Stimulated activated naive CD8-positive, alpha-beta T cell treated with anti-CD3 and anti-CD28 coated beads, Interleukin-15, Interleukin-2, amounts not matched to agents 100 U/mL and 50 U/mL, for 24 hours (primary cell): ENCODE measurements at places on chromosomes 11 and 22.

DNA sequence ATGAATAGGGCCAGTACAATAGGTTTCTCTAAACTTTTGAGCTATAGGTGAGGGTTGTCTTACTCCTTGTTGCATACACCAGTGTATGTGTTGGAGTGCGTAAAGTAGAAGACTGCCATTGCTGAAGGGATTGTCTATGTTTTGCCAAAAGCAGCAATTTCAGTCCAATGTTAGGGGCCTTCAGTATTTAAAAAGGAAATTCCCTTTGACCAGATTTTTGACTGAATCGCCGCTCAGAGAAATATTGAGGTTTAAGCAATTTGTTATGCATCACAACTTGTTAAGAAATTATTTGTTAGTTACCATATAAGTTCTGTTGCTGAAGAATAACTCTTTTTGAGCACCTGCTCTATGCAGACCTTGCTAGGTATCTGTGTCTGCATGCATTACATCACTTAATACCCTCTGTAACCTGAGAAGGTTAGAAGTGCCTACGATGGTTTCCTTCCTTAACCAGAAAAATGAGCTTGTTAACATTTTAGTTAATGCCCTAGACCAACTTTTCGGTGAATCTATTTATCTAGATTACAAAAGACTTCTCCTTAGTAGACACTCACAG lies 33.9 kb downstream of the MMP20 start:
- DNase-seq: no peak

DNA sequence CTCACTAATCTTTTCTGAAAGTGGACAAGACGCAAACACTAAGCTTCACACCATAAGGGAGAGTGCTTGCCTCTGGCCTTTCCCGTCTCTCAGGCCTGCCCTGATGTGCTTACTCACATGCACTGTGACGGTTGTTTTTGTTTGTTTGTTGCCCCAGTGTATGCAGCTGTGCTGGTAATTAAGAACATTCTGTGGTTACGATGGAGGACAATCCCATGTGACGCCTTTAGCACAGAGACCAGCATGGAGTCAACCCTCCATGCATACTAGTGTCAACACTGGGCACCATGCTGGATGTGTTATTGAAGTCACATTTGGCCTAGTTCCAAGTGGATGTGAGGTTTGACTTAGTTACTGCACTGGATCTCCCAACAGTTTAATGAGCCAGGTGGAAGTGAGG lies 27.8 kb upstream of the CDON start:
- no peak for DNase-seq

DNA sequence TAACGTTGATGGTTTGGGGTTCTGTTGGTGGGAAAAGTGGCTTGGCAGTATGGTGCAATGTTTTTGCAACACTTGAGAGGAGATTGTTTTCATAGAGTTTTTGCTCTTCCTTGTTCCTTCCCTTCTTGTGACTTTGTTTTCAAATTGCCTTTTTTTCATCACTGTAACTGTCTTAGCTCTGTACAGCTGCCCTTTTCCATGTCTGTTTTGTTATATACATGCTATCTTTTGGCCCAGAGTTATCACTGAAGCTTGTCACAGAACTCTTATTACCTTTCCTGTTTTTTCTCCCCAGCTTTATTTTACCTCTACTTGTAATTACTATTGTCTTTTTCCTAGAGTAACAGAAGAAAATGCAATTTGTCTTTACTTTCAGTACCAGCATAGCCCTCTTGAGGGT lies 154.1 kb downstream of the DDX10 start:
- DNase-seq: no peak

DNA sequence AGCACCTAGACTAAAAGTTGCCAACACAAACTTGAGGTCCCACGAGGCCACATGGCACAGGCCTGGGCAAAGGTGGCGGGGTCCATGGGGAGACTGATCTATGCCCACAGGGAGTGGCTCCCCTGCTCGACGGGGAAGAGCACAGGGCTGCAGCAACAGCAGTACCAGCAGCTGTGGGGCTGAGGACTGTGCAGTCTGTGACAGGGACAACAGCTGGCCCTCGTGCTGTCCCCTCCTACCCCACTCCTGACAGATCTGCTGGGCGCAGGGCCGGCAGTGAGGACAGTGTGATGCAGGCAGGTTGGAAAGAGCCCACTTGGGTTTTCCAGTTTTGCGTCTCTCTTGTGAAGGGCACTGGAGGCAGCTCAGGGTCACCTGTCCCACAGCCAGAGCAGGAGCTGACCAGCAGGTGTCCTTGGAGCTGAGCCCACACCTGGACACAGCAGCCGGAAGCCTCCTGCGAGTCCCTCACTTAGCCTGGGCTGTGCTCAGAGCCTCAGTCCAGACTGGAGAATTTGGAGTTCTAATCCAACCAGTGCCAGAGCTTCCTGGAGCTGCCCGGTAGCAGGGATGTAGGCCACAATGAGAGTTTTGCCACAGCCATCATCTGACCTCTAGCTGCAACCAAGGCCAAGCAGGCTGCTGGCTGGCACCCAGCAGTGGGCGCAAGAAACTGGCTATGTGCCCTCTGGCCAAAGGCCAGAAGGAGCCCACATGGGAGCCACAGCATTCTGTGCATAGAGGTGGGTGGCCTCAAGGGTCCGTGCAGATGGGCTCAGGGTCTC lies 3.6 kb upstream of the GAS2L1 start:
- DNase-seq: no peak

- no peak for DNase-seq
These were observed 38.5 kb downstream of the CWC15 start for GRCh38 chr11:94934846-94935245.

DNA sequence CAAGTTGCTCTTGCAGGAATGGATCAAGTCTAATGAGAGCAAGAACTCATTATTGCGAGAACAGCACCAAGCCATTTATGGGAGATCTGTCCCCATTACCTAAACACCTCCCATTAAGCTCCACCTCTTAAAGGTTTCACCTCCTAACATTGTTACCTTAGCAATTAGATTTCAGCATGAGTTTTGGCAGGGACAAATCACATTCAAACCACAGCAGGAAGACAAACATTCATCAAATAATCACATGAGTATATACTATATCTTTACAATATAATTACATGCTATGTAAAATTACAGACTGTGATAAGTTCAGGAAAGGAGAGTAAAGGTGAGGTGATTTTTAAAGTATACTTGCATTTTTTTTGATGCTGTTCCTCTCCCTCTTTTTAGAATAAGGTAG lies 6.6 kb upstream of the TEAD1 start:
- DNase-seq: no peak

- DNase-seq: no peak
These were observed 1342.8 kb downstream of the TBC1D22A start for GRCh38 chr22:48105259-48105658.

GRCh38 chr11:13942971-13943381 lies 19.5 kb upstream of the SPON1 start:
- no peak for DNase-seq

- DNase-seq: no peak
These were observed 45.9 kb downstream of the SLC1A2 start for GRCh38 chr11:35373284-35373933.

- no peak for DNase-seq
These were observed 62.2 kb downstream of the SGSM3 start for GRCh38 chr22:40432625-40433024.

DNA sequence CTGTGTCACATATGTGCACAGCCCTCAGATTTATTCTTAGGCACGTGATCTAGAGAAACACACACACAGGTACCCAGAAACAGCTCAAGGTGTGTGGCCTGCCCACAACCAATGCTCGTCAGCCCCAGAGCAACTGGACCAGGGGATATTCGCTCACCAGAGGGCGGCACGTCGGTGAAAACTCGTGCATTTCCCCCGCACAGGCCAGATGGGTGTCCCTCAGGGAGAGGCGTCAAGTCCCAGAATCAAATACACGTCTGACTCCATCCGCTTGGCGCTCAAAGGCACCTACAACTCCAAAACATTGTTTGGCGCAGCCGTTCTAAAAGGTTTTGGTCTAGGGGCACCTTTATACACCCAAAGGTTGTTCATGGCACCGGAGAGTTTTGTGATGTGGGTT lies 429.0 kb downstream of the BRD1 start:
- DNase-seq: no peak

DNA sequence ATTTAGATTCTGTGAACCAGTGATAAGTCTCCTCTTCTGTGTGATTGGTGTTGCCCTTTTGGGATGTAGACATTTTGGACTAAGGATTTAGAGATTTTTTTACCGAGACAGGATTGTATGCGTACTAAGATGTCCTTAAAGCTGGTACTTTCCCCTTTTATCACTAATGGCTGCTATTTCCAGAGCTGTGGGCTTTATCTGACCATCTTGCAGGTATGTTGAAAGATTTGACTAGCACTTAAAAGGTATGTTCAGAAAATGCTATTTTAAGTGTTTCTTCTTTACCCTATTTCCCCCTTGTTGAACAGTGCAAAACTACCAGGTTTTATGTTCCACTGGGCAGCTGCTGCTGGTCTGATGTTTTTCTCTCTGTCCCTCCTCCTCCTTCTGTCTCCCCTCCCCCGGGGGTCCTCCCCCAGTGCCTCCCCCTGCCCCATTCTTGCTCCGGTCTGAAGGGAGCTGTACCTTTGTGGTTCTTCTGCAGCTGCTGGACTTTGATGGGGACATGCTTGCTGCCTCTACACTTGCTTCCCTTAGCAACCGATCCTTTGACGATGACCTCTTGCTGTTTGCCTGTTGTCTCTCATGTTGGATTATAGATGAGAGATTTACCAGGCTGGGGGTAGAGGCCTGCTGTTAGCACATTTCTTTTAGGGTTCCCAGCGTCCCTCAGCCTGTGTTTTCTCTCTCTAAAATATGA lies 59.6 kb downstream of the ZNRF3 start:
- DNase-seq: no peak

DNA sequence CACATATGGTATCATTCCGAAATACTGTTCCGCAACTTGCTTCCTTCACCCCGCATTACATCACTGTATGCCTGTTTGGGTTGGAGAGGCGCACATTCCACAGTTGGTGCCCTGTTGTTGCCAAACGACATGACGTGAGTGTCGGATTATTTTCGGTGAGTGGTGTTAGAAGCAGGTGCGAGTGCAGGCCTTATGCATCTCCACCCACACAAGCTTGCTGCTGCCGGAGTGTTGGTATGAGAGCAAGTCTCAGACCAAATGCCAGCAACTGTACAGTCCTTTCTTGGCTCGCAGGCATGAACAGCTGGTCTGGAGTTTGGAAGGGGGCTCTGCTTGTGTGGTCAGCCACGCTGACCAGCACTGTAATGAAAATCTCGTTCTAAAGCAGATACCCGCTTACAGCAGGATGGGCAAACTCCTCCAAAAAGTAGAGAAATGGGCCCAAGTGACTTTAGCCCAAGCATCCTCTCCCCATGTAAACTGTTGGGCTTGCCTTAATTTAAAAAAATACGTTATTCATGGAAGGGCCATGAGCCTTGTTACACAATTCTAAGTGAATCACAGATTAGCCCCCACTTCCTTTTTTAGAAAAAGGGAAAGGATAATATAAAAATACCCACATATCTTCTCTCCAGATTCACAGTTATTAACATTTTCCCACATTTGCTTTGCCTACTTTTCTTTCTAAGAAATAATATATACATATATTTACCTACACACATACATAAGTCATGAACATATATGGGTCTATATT lies 48.7 kb upstream of the OR9Q1 start:
- no peak for DNase-seq

DNA sequence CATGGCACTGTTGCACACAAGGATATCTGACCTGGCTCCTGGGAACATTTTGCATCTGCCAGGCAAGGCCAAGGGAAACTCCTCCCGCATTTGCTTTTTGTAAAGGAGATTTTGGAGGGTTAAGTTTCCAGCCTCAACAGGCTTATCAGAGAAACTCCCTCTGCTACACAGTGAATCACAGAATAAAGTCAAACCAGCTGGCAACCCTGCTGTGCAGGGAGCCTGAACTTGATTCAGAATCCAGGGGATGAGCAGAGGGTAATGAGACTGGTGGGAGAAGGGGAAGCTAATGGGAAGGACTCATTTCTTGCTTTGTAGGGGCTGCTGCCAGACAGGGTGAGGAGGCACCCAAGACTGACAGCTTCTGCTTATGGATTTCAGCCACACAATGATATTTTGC lies 185.3 kb upstream of the ISX start:
- no peak for DNase-seq

- no peak for DNase-seq
These were observed 27.3 kb downstream of the SCGB1A1 start for GRCh38 chr11:62446091-62446490.

DNA sequence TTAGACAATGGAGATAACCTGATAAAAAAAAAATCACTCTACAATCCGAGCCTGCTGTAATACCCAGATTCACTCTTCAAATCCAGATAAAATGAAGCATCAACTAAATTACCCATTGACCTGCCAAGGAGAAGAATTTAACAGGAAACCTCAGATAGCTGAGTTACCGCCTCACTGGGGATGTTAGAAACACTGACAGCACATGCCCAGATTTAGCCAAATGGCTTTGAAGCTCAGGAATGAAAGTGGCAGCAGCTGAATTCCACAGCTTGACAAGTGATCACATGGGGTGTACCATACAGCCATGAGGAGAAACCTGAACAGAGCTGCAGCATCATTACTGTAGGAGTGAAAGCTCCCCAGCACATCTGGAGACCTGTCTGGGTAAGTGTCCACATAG lies 807.6 kb downstream of the DLG2 start:
- no peak for DNase-seq

GRCh38 chr11:87425391-87425790 lies 387.7 kb downstream of the TMEM135 start:
- DNase-seq: no peak

- no peak for DNase-seq
These were observed 78.3 kb downstream of the TECTA start for GRCh38 chr11:121179306-121179705.

- no peak for DNase-seq
These were observed 346.8 kb upstream of the NARS2 start for GRCh38 chr11:78921509-78921908.

GRCh38 chr22:26797910-26798309 lies 140.5 kb downstream of the MIAT start:
- DNase-seq: no peak

DNA sequence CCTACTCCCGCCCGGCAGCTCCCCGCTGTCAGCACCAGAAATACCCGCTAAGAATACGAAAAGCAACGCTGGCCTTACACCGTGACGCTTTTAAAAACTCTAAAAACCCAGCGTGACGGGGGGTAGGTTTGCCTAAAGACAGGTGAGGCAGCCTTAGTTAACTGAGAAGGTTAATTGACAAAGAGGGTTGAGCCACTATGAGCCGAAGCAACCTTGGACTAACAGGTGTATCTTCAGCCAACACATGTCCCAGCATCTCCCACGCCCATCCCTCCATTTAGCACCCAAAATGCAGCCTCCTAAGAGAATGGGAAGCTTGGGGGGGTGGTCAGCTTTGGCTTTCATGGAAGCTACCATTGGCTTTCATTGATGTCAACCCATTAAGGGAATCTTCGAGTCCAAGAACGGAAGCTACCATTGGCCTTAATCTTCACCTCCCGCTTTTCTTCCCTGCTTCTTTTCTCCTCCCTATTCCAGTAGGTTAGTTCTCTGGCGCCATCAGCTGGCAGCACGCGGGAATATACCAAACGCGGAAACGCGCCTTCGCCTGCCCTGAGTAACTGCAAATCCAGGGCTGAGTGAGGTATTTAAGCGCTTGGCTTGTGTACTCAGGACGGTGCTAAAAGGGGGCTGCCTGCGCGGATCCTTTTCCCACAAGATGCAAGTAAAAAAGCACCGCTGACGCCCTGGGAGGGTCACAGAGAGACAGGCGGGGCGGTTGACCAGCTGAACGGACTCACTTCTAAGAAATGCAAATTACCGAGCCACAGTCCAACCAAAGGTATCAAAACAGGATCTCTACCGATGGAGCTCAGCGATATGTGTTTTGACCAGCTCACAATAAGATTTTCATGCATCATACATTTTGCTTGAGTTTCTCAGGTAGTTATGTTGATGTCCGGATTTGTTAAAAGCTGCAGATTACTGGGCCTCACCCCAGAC lies 38.5 kb upstream of the GLYATL1 start:
- DNase-seq: peak; percentile 62

GRCh38 chr22:50443197-50443596 lies 31.6 kb downstream of the SBF1 start:
- DNase-seq: no peak
